ENCODE measurements at places on chromosomes 16 and 17.

DNA sequence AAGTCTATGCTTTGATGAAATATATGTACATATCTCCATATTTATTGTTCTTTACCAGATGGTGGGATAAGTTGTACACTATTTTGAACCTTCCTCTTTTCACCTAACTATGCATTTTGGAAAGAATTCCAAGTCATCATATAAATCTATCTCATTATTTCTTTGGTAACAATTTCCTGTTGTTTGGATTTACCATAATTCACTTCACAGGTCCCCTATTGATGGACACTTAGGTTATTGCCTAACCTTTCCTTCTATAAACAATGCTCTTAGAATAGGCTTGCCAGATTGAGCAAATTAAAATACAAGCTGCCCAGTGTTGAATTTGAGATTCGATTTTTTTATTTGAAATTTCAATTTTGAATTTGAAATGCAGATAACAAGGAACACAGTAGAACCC is 28.9 kb upstream of the DHX8 start:
- DNase-seq, result no peak

DNA sequence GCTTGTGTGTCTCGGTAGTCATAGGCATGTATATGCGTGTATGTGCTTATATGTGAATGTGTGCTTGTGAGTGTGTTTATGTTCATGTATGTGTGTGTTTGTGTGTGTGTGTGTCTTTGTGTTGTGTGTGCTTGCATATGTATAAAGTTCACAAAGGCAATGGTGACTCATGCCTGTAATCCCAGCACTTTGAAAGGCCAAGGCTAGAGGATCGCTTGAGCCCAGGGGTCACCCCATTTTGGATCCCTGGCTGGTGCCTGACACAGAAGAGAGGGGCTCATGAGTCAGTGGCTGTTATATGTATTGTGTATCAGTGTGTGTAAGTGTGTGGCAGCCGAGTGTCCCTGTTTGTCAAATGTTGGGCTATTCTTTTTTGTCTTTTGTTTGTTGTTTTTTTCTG is 69.3 kb downstream of the ABCC1 start:
- DNase-seq, result no peak

- DNase-seq, result no peak
Observed at GRCh38 chr17:48871551-48872351, 20.8 kb upstream of the ATP5MC1 start.

DNA sequence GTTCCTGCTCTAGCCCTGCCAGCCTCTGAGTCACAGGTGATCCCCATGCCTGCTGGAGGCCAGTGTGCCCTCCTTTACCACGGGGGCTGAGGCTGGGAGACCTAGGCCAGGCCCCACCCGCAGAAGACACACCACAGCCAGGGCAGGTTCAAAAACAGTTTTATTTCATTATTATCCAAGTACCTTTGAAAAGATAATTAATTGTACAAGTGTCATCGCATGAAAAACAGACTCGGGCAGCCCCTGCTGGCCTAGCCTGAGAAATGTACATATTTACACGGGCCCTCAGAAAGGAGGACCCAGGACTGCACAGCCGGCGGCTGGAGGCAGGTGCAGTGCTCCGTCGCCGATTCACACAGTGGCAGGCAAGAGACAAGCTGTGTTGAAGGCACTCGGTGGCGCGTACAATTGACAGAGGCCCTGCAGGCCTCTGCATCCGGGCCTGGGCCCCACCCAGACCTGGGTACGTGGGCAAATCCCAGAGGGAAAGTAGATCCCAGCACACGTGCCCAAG is 4.4 kb downstream of the PDIA2 start:
- DNase-seq, result no peak

DNA sequence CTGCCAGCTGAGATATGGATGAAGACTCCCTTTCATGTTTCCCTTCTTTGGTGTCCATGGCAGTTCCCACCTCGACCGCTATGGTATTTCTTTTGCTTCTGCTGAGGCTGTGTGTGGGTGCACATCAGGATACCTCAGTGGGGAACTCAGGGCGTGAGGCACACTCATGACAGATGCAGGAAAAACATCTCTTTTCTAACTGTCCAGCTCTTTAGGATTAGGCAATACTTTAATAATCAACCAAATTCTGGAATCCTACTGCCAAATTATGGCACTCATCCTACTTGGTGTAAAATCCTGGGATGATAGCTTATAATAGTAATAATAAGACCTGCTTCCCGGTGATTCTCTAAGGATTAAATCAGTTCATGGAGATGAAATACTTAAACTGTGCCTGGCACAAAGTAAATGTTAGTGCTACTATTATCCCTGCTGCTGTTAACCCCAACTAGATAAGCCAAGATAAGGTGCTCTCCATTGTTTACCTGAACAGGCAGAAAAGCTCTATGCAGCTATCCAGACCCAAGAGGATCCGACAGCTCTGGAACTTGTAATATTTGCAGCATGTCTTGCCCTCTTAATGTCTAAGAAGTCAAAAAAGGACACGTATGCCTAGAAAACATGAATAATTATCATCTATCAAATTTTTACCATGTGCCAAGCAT is 543.3 kb downstream of the WWOX start:
- no peak for DNase-seq

- DNase-seq, result no peak
Observed at GRCh38 chr16:1084971-1085370, 11.1 kb downstream of the C1QTNF8 start.

DNA sequence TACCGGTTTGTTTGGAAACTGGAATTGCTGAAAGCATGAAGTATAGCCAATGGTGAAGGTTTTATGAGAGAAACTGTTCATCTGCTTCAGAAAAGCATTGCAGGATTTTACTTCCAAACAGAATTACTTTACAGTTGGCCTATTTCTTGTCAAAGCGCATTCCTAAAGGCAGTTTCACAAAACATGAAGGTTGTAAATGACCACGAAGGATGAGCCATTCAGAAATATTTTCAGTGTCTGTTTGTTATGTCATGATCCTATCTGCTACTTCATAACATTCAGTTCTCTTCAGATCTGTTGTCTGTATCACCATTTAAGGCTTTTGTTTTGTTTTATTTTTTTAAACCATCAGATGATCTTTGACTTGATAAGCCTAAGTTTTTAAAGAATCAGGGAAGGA is 45.7 kb downstream of the AATF start:
- no peak for DNase-seq

Measured in breast epithelium (tissue), 4 donors.